A172 (cell line): ENCODE measurements at places on chromosomes 6 and 20. TPM values are rescaled to one million over a fixed set of nuclear protein-coding genes. Genes with fewer than 3 reads are reported as not detected.

Gene LY6G6D
- total RNA-seq, result not detected in 2 replicates

DNA sequence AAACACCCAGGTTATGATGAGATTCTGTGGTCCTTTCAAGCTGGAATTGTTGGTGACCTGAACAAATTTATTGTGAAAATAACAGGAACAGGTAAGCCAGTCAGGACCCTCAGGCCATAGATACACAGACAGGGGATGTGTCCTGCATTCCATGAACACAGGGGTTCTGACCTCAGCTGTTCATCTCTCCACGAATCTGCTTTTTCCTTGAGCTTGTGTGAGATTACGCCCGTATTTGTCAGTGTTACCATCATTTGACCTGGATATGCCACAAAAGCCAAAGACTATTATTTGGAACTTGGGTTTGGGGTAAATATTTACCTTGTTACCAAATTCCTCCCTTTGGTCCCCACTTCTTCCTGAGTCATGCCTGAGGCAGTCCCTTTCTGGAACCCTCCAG, 288.9 kb downstream of the PREX1 start:
- peak; percentile 31 for DNase-seq

- no peak for DNase-seq
Measured at GRCh38 chr6:167665698-167666330, 160.9 kb upstream of the AFDN start.

- DNase-seq, result no peak
Measured at GRCh38 chr6:20696676-20697075, 162.4 kb downstream of the CDKAL1 start.

- no peak for DNase-seq
Measured at GRCh38 chr6:169251822-169252504, 1.7 kb downstream of the THBS2 start.

- peak; percentile 95 for DNase-seq
Measured at GRCh38 chr20:45945678-45946148, 11.2 kb downstream of the PCIF1 start.

- DNase-seq, result no peak
Measured at GRCh38 chr6:37714836-37715420, 17.2 kb upstream of the MDGA1 start.
